ENCODE measurements at places on chromosomes 5 and 9. TPM values are rescaled to one million over a fixed set of nuclear protein-coding genes. Genes with fewer than 3 reads are reported as not detected.

- no peak for DNase-seq
These were observed 74.7 kb downstream of the AMBP start for GRCh38 chr9:114003351-114003750.

GRCh38 chr9:74125941-74126340 lies 371.2 kb upstream of the RORB start:
- DNase-seq: no peak

- DNase-seq: no peak
These were observed 6.8 kb upstream of the LNPEP start for GRCh38 chr5:96928931-96929708.

- no peak for DNase-seq
These were observed 100.8 kb upstream of the TBCA start for GRCh38 chr5:77876862-77877502.

DNA sequence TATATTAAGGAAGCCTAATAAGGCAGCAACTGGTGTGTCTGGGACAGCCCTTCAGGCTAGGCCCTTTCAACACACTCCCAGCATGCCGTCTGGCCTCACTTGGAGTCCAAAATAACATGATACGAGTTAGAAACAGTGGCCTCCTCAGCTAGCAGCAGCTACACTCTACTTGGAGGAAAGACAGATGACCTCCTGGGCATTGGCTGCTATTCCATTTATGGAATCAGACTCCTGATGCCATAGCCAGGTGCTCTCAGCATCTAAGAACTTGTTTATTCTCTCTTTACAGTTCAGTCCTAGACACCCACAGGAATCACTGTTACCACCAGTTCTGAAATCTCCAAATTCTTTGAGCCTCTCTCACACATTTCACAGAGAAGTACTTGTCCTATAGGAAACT lies 31.8 kb downstream of the RUSC2 start:
- no peak for DNase-seq

DNA sequence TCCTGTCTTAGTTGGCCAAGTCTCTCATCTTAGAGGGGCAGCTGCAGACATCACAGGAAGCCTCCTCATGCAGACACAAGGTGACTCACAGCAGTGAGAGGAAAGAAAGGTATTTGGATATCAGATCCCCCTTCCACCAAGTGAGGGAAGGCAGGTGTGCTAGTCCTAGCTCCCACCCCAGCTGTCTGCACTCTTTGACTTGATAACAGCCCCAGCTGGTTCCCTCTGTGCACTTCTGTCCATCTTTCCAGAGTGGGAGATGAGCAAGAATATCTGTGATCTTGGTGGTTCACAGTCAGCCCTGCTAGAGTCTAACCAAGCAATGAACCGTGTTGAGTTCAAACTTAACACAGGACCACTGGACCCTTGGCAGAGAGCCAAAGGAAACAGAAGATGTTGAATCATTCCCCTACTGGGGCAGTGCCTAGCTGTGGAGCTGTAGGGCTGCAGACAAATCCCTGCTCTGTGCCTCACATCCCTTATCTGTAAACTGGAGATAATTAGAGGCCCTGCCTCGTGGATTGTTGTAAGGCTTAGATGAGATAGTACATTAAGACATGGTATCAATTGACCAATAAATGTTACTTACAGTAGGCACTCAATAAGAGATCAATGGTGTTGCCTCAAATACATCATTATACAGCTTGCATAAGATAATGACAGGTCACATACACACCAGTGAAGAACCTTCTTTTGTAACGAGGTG lies 39.1 kb downstream of the SH3RF2 start:
- no peak for DNase-seq

DNA sequence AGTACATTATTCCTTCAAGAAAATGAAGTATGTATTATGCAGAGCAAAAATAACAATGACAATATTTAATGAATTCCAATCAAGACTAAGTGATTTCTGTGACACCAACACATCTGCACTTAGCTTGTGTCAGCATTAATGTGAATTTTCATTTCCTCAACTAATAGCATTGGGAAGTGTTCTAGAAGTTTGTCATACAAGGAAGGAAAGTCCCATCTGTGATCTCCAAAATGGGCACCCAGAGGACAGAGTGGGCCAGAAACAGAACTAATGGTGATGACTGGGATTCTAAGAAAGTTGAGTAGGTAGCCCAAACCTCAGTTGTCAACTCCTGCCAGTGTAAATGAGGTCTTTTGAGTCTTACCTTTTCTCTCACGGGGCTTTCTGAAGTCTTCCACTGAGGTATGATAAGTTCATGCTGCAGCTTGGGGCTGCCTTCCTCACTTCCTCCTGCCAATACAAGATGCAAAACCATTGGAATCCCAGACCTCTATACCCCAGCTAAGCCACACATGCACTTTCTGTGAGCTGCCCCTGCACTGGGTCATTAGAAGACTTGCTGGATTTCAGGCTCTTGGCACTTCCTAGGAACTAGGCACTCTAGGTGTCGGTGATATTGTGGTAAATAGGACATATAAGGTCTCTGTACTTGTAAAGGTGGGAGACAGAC lies 4.9 kb downstream of the ADAM19 start:
- no peak for DNase-seq

DNA sequence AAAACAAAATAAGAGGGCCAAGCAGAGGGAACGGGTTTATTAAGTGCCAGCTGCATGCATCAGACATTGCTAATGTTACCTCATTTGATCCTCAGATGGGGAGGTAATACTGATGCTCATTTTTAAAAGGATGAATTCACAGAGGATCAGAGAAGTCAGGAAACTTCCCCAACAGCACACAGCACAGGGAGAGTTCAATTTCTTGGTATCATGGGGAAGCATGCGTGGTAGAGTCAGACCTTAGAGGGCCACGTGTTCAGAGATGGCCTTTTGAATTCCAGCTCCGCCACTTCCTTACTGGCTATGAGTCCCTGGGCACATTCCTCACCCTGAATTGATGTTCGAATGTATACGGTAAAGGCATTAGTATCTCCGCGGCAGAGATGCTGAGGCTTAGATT lies 108.3 kb downstream of the MYO10 start:
- DNase-seq: no peak

DNA sequence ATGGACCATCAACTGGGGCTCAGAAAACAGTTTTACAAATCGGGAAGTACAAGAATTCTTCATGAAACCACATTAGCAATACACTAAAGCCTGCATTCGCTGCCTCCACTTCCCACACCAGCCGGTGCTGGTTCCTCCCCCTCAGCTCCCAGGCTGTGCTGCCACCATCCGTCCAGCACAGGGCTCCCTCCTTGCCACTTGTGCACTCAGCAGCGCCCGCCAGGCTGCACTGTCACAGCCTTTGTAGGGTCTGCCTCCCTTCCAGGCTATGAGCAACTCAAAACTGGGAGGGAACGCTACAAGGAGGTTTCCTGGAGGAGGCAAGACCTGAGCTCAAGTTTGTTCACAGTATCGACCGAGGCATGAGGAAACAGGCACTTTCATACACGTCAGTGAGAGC lies 7.7 kb downstream of the MAPK9 start:
- no peak for DNase-seq

LPAR1 gene
- total RNA-seq: not detected

Data from T-helper 17 cell (primary cell).